ENCODE measurements at places on chromosomes 2 and 18. TPM values are rescaled to one million over a fixed set of nuclear protein-coding genes. Genes with fewer than 3 reads are reported as not detected.

DNA sequence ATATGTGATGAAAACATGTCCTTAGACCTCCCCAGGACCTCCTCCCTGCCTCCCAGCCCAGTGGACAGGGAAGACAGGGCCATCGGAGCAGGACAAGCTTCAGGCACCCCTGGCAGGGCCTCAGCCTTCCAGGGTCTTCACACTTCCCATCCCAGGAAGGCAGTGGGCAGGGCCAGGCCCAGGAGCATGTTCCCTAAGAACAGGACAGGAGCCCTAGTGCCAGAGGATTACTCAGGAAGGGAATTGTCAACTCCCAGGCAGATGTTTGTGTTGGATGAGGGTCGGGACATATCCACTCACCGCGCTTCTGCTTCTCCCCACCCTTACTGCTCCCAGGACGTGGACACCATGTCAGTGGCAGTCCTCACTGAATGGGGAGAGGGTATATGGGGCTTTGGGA, 138.9 kb downstream of the TNS1 start:
- H3K36me3 ChIP-seq = no peaks in the 10 kb centered on the region
- DNase-seq = no peak
- H3K27me3 ChIP-seq = no peaks in the 10 kb centered on the region

- no peaks in the 10 kb centered on the region for H3K4me1 ChIP-seq
- no peak for DNase-seq
- no peak overlapping the region for H3K4me3 ChIP-seq
Observed at GRCh38 chr2:158953926-158954763, 14.3 kb upstream of the TANC1 start.

DNA sequence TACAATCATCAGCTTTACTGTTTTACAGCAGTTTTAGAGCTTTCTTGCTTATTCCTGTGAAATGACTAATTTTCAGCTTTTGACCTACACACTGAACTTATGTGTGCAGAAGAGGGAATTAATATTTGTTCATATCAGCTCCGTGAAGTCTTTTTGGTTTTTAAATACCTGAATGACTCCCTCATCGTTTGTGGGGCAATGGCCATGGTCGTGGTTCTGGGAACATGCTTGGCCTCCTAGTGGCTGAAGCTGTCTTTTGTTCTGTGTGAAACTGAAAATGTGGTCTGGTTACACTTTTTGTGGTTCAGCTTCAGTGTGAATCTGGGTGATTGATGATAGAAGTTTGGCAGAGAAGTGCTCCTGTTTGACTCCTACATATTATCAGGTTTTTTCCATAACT, 408.1 kb downstream of the THSD7B start:
- 0 out of 2 replicates have a peak, but pooled peaks cover 2% of the 10 kb centered on the region for H3K27me3 ChIP-seq
- peak; percentile 58 for DNase-seq
- no peak overlapping the region for H3K4me3 ChIP-seq
- H3K36me3 ChIP-seq = no peaks in the 10 kb centered on the region
- no peak overlapping the region for H3K27ac ChIP-seq

DNA sequence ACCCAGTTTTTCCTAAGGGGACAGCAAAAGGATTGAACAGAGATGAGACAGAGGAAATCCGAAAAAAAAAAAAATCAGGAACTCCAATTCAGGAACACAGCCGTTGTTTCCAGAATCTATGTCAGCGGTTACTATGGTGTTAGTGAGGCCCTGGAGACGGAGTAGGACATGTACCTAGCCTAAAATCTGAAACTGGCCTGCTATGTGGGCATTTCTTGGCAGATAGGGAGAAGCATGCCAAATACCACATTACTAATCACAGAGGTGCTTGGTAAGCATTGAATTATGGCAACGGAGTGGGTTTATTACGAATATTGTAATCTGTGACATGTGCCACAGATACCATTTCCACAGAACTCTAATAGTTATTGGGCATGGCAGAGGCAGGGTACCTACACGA, 530.6 kb downstream of the CCDC85A start:
- no peak overlapping the region for H3K27ac ChIP-seq
- H3K36me3 ChIP-seq = no peaks in the 10 kb centered on the region
- no peaks in the 10 kb centered on the region for H3K27me3 ChIP-seq
- no peaks in the 10 kb centered on the region for H3K4me1 ChIP-seq
- DNase-seq = no peak

TUBB6 gene
- total RNA-seq = 97.7 TPM

All from GM12878 (cell line).